Activated gamma-delta T cell treated with anti-CD3 and anti-CD28 coated beads, Interleukin-2, amount 50 U/mL, for 16 hours (primary cell): ENCODE measurements at places on chromosomes 7 and 10.

DNA sequence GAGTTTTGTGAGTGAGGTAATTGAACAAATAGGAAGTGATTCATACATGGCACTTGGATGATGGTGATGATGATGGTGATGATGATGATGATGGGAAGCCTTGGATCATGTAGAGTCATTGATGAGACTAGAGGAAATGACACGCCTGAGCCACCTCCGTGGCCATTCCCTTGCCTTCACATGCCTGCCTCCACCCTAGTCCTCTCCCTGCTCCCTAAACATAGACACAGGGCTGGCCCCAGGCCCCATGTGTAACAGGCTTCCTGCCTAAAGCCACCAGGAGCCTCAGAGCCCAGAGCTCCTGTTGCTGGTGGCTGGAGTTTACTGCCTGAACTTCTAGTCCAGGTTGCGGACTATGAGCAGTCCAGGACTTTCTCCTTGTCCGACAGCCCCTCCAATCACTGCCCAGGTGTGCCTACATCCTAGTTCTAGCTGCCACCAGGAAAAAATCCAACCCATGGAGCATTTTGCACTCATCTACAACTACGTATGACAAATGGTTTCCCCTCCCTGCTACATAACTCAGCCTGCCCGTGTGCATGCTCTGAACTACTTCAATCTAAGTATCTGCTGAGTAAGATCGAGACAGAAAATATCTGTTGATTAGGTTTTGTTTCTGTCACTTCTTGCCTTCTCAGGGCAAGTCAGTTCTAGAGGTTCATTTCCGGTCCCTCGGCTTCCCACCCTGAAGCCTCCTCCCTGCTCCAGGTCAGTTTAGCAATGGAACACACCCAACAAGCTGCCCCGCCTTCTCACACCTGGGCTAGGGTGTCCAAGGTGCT lies 35.5 kb upstream of the KDM7A start:
- DNase-seq = no peak

DNA sequence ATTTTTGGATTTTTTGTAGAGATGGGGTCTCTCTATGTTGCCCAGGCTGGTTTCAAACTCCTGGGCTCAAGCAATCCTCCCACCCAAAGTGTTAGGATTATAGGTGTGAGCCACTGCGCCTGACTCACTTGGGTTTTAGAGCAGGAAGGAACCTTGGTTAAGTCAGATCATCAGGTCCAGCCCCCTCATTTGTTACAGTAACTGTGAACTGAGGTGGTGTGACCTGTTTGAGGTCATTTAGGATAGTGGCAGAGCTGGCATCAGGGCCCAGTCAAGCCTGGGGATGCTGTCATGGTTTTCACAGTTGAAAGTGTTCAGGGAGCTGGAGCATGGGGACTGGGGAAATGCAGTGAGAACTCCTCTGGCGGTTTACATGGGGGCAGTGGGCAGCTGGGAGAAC lies 159.6 kb downstream of the TAX1BP1 start:
- DNase-seq = peak; percentile 12

DNA sequence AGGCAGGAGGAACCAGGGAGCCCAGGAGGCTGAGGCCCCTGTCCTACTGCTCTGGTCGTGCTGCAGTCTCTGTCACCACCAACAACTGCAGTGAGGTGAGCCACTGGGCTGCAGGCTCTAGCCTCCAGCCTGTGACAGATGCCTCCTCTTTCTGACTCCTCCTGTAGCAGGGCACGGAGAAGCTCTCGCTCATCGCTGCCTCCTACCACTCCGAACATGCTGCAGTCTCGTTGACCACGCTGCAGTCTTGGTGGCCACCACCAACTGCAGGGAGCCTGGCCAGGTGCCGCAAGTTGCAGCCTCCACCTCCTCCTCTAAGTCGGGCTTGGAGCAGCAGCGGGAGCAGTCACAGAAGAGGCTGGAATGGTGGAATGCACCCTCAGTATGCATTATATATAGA lies 22.1 kb upstream of the VOPP1 start:
- no peak for DNase-seq

- no peak for DNase-seq
Measured at GRCh38 chr7:123190109-123190831, 9.5 kb downstream of the SLC13A1 start.

DNA sequence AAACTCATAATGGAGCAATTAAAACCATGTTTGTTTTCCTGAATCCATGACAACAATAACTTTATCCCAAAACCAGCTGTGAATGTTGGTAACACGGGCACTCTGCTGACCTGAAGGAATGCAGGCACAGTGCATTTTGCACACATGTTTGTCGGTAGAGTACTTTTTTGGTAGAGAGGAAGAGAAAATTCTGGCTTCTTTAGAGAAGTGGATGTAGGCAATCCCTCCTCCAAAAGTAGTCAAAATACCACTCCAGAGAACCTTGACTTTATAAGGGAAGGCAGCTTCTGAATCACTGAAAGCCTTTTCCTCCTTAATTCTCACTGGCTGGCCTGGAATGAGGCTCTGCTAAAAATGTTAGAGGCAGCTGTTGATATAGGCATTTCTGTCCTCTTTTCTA lies 15.8 kb upstream of the ACTA2 start:
- no peak for DNase-seq
